ENCODE measurements at places on chromosomes 2 and 18.

- DNase-seq, result no peak
Measured at GRCh38 chr2:120741571-120742561, 6.2 kb downstream of the GLI2 start.

GRCh38 chr2:168434146-168434545, 21.9 kb upstream of the CERS6 start:
- peak; percentile 43 for DNase-seq

DNA sequence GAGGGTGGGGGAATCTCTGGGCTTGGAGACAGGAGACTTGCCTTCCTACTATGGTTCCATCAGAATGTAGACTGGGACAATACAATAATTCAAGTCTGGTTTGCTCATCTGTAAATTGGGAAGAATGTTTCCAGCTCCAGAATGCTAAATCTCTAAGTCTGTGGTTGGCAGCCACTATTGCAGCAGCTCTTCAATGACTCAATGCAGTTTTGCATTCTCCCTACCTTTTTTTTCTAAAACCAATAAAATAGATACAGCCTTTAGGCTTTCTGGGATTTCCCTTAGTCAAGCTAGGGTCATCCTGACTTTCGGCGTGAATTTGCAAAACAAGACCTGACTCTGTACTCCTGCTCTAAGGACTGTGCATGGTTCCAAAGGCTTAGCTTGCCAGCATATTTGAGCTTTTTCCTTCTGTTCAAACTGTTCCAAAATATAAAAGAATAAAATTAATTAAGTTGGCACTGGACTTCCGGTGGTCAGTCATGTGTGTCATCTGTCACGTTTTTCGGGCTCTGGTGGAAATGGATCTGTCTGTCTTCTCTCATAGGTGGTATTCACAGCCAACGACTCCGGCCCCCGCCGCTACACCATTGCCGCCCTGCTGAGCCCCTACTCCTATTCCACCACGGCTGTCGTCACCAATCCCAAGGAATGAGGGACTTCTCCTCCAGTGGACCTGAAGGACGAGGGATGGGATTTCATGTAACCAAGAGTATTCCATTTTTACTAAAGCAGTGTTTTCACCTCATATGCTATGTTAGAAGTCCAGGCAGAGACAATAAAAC, 6.5 kb downstream of the TTR start:
- no peak for DNase-seq

DNA sequence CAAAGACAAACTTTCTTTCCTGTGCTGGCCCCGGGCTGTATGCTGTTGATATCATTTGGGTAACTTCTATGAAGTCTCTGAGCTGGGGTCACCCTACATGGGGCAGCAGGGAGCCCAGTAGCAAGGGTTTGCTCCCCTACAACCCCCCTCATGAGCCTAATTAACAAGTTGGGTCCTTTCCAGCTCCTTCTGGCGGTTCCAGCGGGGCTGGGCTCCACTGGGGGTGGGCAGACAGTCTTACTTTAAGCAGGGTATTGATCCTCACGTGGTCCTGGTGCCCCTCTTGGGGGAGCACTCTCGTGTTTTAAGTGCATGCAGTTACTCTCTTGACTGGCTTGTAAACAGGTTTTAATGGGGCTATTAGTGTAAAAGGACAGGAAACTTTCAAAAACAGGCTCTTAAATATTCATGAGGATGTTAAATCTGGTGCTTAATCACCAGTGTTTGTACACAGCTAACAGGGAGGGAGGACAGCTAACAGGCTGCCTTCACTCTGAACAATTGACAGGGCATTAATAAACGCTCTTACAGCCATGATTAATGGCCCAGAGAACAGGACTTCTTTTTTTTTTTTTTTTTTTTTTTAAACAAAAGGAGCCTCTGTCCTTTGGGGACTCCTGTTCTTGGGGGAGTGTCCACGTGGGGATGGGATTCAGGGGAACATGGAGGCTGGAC, 36.6 kb upstream of the SKOR2 start:
- DNase-seq, result no peak

- DNase-seq, result peak; percentile 62
Measured at GRCh38 chr18:45974088-45974536, 7.0 kb upstream of the EPG5 start.

GRCh38 chr2:188051706-188052105, 240.0 kb upstream of the GULP1 start:
- no peak for DNase-seq

GRCh38 chr2:75605770-75606529, 40.6 kb upstream of the MRPL19 start:
- DNase-seq, result peak; percentile 68

- DNase-seq, result no peak
Measured at GRCh38 chr2:240775905-240776304, 44.1 kb downstream of the KIF1A start.

DNA sequence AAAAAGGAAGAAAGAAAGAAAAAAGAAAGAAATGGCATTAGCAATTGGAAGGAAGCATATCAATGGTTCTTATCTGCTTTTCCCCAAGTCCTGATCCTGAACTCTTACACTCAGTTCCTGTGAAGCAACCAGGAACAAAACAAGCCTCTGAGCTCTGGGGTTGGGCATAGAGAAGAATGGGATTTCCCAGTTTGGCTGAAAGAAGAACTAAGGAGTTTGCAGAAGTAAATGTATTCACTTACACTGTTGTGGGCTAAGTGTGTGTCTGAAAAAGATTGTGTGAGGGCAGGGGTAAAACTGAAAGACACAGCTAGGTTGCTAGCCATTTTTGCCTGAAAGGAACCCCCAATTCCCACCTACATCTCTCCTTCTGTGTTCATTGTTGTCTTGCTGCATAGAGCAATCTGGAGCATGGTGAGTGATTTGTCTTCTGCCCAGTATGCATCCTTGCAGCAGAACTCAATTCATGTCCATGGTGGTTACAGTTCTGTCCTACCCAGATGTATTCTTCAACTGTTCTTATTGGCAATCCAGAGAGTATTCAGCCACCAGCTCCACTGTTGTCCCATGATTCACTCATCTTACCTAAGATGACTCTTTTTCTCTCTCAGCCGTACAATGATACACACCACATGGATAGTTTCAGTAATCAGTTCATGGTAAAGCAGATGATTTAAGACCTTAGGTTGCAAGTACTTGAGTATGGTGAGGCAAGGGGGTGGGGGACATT, 348.7 kb downstream of the ARHGAP15 start:
- DNase-seq, result no peak

GRCh38 chr2:22600156-22600555, 784.8 kb upstream of the KLHL29 start:
- no peak for DNase-seq

DNA sequence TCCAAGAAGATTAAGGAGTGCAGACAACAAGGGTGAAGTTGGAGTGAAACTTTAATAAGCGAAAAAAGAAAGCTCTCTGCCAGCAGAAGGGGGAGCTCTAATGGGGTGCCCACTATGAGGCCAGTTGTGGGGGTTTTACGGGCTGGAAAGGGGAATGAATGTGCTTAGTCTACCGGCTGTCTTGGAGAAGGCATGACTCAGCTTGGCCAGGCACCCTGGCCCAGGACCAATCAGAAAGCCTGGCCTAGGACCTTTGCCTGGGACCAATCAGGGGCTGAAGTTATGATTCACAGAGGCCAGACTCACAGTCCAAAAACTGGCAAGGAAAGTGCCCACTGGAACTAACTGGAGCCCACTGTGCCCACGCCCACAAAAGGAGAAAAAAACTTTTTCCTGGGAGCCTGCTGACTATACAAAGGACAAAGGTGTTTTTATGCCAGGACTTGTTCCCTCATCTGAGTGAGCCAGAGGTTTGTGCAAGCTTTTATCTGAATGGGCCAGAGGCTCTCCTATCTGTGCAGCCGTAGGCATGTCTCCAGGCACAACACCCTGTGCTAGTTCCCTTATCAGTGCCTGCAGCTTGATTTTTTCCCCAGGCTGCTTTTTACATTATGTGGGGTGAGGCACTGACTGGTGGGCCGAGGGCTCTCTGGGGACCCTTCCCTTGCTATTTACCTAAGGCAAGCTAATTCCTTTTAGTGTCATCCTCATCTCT, 18.6 kb downstream of the CMPK2 start:
- no peak for DNase-seq

DNA sequence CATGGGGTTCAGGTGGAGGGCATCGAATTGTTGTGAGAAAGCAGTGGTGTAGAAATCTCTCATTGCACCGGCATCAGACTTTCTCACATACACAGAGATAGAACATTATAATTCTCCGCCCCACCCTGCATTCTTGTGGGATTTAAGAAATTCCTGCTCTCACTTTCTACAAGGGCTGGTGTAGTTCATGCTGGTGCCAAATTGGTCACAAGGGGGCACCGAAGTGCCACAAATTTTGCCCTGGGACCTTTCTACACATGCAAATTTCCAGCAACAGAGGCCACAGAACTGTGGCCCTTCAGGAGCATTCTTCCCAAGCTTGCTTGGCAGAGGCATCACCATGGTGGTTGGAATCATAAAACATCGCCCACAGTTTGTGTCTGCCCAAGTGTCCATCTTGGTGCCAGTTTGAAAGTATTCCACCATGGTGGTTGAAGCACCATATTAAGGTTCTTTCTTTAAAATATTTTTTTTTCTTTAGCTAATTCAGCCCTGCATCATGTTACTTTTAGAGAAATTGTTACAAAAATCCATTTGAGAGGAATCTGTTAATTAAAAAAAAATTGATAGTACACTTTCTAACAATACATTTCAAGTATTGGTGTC, 521.2 kb upstream of the FANCL start:
- peak; percentile 91 for DNase-seq

DNA sequence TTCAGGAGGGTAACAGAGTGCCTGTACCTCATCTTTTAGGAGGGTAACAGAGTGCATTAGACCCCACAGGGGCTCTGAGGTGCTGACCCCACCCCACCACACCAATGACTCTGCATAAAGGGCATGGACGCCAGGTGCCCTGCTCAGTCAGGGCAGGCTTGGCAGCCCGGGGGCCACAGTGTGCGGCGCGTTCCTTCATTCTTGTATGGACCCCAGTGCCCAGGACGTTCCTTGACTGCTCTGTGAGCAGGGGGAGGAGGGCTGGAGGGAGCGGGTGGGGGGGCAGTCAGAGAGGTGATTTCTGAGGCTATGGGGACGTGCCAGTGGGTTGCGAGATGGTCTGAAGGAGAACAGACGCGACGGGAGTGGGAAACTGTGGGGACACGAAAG, 168.7 kb upstream of the NCK2 start:
- no peak for DNase-seq

DNA sequence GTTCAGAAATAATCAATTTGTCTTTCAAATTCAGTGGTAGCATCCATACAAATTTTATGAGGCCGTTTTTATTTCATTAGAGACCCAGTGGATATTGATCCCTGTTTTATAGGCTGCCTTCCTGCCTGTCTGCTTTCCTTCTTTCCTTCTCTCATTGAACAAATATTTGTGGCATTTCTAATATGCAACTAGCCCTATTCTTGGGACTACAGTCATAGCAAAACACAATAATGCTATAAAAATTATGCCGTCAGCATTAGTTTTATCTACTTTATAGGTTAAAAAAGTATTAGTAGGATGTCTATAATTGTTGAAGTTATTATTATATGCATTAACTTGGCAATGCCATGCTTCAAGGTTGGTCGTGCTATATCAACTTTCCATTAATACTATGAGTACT, 2037.8 kb upstream of the LRRTM1 start:
- no peak for DNase-seq

DNA sequence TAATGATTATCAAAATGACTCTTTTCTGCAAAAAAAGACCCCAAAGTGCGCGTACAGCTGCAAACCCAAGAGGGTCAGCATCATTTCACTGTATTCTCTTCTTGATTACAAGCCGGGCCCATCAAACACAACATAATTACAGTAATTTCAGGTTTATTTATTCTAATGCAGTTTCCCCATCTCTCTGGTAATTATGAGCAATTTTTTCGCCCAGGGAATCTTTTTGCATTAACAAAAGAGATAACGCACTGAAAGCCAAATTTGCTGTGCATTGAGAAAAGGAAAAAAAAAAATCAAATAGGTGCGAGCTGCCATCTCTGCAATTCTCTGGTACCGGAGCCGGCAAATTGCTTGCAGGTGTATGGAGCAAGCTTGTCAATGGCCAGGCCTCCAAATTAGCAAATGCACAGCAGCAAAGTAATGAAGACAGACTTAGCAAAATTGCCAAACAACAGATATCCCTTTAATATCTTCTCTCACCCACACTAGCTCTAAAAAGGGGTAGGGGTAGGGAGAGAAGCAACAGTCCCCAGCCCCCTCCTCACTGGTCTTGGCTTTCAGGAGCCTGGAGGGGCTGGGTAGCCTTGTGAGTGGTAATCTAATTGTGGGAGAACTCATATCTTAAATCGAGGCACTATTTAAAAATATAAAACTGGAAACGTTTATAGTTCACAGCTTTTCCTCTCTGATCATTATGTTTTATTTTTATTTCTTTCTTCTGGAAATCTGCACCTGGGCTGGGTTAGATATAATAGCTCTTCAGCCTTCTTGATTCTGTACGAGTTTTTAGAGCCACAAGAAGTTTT, 6.7 kb downstream of the DLX1 start:
- DNase-seq, result no peak

- no peak for DNase-seq
Measured at GRCh38 chr2:138395565-138396306, 105.8 kb upstream of the SPOPL start.

- DNase-seq, result no peak
Measured at GRCh38 chr2:199468561-199469513, 11.1 kb upstream of the SATB2 start.

DNA sequence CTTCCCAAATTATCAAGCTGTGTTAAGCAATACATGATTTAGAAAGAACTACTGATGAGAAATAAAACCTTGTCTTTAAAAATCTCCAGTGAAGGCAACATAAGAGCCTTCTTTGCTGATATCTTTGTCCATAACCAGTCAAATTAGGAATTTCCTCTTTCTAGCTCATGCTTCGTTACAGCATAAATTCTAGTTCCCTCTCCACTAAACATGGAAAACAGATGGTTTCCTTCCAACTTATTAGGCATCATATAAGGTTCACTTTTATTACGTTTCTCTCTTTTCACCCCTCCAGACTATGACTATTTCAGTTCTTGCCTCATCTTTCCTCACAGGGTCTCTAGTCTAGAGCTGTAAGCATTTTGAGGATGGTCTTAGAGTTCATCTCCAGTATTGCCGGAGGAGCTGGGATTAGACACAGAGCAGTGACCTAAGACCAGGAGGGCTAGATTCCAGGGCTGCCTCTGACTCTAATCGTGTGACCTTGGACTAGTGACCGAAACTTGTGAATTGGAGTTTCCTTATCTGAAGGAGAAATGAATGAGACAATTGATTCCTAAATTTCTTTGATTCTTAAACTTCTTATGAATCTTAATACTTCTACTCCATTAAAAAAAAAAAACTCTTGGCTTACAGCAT, 195.5 kb upstream of the APCDD1 start:
- no peak for DNase-seq

GRCh38 chr18:35770376-35771014, 189.0 kb downstream of the GALNT1 start:
- DNase-seq, result no peak

GRCh38 chr2:28341208-28341891, 51.3 kb upstream of the FOSL2 start:
- DNase-seq, result peak; percentile 52
